Activated CD4-positive, alpha-beta T cell treated with anti-CD3 and anti-CD28 coated beads, Interleukin-2, amount 50 U/mL, for 24 hours (primary cell): ENCODE measurements at places on chromosomes 1 and 21.

- peak; percentile 23 for DNase-seq
Measured at GRCh38 chr1:10733474-10734366, 62.7 kb downstream of the CASZ1 start.

DNA sequence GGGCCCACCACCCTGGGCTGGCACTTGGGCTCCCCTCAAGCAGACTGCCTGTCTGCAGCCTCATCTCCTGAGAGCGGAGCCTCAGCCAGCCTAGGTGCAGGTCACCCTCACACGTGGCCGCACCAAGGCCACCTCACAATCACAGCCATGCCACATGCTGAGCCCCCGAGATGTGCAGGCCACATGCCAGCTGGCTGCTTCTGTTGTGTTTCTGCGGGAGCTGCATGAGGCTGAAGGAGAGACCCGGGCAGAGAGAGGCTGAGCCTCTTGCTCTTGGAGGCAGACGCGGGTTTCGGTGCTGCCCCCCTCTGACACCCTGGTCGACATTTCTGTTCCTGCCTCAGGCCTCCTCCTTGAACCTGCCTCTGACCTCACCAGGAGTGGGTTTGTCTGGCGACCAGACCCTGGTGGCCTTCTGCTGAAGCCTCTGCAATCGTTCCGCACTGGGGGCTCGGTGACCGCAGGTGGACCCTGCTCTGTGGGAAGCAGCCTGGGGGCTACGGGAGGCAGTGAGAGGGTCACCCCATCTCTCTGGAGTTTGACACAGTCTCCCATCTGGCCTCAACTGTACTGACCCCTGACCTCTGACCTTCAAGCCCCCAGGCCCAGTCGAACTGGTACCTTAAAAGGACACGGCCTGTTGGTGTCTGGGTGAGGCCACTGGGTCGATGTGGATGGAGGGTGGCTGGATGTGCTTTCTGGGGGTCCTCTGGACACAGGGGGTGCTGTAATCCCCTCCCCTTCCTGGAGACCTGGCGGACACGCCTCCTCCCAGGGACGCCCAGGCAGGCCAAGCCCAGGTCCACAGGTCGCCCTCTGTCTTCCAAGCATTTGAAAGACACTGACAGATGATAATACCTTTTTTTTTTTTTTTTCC is 13.0 kb upstream of the C1orf174 start:
- DNase-seq: no peak

- no peak for DNase-seq
Measured at GRCh38 chr1:30740251-30741238, 17.0 kb downstream of the LAPTM5 start.

DNA sequence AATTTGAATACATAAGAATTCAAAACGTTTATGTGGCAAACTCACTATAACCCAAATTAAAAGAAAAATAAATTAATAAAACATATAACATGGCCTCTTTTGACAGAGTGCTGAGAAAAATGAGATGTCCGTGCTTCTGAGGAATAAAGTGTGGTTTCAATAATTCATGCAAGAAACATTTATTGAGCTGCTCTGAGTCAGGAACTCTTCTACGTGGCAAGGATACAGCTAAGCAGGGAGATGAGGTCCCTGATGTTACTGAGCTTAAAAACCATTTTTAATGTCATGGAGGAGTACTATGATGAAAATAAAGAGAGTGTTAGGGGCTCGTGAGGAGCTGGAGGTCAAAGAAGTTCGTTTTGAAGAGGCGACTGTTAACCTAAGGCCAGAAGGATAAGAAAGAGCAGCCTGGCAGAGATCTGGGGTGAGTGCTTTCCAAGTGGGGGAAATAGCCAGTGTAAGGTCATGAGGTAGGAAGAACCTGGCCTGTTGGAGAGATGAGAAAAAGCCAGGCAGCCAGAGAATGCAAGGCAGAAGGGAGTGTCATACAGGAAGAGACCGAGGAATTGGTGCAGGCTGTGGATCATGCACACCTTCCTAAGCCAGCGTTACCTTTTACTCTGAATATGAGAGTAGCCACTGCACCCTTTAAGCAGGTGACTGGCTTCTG is 182.2 kb upstream of the DUSP10 start:
- DNase-seq: no peak

- no peak for DNase-seq
Measured at GRCh38 chr1:17120962-17121837, 1.9 kb upstream of the PADI2 start.

GRCh38 chr1:86233403-86233802 is 76.8 kb upstream of the COL24A1 start:
- no peak for DNase-seq

DNA sequence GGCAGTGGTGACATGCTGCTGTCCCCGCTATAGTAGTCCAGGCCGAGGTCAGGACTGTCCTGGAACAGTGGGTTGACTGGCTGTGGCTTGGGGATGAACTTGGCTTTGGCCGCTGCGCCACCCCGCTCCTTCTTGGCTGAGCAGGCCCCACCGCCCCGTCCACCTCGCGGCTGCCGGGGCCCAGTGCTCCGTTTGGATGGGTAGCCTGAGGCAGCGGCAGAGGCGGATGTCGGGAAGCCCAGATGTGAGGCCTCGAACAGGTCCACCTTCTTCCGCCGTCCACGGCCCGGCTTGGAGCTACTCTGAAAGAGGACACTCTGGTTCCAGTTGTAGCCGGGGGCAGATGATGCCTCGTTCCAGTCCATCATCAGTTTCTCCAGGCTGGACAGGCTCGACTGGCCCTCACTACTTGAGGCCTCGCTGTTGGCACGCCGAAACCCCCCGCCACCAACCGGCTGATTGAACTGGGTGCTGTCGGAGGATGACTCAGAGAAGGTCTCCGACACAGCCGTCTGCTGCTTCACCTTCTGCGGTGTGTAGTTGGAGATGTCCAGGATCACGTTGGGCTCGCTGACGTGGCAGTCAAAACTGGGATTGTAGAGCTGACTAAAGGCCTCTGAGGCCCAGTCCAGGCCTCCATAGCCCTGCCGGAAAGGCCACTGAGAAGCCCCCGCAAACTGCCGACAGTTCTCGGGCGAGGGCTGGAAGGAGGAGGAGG is 55.6 kb downstream of the AHDC1 start:
- DNase-seq: no peak

DNA sequence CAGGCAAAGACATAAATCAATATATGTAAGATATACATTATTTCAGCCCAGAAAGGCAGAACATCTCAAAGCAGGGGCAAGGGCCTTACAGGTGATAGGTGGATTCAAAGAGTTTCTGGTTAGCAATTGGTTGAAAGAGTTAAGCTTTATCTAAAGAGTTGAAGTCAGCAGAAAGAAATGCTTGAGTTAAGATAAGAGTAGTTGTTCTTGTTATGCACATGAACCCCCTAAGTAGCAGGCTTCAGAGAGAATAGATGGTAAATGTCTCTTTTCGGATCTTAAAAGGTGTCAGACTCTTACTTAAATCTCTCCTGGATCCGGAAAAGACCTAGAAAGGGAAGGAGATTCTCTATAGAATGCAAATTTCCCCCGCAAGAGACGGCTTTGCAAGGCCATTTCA is 8.3 kb upstream of the ZBTB40 start:
- DNase-seq: no peak
